ENCODE measurements at places on chromosomes 6 and 20.

DNA sequence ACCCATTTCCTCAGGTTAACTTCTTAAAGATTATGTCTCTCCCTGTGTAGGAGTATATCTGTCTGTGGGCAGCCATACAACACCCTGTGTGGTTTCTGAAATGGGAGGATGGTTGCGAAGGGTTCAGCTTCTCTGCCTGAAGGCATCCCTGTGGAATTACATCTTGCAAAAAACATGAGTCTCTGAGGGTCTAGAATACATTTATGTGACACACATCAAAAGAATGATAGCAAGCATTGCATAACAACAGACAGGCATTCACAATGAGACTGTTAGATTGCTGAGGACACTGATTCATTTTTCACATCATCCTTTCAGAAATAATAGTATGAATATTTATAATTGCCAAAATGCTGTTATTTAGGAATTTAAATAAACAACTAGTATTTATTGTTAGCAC is 670.9 kb downstream of the HTR1B start:
- DNase-seq = no peak

DNA sequence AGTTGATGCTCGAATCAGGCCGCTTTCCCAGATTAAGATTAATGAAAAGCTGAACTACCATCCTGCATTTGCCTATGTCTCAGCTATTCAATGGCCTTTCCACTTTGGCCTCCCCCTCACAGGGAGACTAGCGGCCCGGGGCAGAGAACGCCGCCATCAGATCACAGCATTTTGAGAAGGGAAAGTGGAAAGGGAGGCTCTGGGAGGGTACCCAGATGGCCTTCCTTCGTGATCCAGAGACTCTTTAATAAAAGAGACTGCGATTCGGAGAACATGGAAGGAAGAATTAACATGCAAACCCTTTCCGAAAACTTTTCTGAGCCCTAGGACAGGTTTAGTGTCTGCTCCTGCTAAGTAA is 533 bp downstream of the MRPS18A start:
- DNase-seq = no peak

- no peak for DNase-seq
Observed at GRCh38 chr6:79546186-79546585, 9.0 kb upstream of the LCA5 start.

DNA sequence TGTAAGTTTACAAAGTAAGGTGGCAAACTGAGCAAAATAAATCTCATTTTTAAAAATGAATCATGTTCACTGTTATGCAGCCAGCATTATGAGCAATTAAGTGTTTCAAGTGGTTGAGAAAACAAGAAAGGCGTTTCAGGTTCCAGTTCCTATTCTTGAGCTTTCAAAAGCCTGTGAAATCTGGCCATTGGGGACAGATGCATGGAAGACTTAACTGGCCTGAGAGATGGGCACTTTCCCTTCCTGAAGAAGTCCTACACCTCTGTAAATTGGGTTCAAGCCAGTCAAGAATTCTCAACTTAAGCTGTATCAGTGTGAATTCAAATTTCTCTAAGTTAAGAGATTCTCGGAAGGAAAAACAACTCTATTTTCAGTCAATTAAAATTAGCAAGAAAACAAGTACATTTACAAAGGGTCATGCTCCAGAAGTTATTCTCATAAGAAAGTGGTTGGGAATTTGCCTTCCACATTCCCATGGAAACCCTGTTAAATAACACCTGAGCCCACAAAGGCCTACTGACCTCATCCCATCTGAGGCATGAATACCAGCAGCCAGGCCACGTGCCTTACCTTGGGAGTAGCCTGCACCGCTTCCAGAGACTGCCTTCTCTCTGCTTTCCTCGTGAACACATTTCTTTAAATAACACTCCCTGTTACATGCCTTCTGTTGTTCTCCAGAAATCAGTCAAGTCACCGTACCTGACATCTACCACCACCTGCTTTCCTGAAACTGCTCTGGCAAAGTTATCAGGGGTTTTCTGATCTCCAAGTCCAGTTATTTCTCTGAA is 19.4 kb downstream of the MAP3K5 start:
- peak; percentile 15 for DNase-seq

- DNase-seq = no peak
Observed at GRCh38 chr6:15359335-15359862, 113.5 kb downstream of the JARID2 start.

DNA sequence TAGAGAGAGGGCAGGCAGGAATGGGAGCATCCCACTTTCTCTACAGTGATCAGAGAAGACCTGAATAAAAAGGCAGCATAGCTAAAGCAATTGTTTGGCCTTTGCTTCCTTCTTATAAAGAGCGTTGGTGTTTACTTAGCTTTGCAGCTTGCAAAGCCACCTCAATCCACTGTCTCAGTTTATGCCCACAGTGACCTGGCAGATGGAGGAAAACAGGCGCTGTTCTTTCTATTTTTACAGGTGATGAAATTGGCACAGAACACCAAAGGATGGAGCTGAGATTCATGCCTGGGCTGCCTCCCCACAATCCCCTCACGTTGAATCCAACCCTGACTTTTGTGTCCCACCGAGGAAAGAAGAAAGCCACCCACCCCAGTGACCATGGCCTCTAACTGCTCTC is 130.5 kb downstream of the TTLL2 start:
- no peak for DNase-seq

- peak; percentile 40 for DNase-seq
Observed at GRCh38 chr6:152642578-152643375, 5.6 kb upstream of the SYNE1 start.

- no peak for DNase-seq
Observed at GRCh38 chr6:105515054-105515453, 112.2 kb upstream of the PREP start.

DNA sequence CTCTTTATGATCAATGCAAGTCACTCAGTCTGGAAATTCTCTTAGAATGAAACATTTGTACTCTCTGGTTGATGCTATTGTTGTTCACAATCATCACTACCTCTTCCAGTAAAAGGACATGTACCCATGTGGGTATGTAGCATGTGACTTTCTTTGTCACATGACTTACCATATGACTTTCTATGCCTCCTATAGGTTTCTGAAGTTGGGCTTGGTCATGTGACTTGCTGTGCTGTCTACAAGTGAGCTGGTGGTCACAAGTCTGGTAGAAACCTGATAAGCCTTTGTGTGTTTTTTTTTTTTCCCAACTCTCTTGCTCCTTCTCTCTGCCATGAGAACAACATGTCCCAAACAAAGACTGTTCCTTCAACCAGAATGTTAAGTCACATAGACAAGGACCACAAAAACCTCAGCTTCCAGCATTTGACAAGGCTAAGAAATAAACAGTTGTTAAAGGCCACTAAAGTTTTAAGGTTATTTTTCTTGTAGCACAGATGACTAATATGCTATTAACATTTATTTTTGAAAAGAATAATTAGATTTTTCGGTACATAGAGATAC is 379.2 kb upstream of the SLC35B3 start:
- DNase-seq = no peak

GRCh38 chr6:139539852-139540251 is 165.4 kb upstream of the CITED2 start:
- DNase-seq = peak; percentile 65

GRCh38 chr20:52230409-52230808 is 38.8 kb upstream of the ZFP64 start:
- peak; percentile 10 for DNase-seq

DNA sequence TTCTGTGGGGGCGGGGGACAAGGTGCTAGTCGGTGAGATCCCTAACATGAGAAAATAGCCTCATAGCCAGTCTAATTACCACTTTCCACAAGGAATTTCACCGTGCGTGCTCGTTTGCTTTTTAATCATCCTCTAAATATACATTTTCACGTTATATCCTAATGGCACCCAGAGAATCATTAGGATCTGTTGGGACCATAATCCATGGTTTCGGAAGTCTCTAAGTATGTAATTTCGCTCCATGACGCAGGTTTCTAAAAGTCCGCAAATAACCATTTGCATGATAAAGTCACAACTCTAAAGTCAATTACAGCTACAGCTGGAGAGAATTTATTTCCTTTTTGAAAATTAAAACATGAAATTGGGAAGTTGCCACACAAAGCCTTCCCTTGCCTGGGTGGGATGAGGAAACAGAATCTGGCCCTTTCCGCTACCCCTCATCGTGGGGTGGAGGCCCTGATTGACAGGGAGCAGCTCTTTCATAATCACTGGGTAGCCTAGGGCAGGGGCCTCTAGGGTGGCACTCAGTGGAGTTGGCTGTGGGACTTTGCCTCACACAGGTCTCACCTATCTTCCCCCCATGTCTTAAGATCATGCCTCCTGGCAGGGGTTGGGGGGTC is 81.9 kb downstream of the LRFN2 start:
- DNase-seq = no peak

DNA sequence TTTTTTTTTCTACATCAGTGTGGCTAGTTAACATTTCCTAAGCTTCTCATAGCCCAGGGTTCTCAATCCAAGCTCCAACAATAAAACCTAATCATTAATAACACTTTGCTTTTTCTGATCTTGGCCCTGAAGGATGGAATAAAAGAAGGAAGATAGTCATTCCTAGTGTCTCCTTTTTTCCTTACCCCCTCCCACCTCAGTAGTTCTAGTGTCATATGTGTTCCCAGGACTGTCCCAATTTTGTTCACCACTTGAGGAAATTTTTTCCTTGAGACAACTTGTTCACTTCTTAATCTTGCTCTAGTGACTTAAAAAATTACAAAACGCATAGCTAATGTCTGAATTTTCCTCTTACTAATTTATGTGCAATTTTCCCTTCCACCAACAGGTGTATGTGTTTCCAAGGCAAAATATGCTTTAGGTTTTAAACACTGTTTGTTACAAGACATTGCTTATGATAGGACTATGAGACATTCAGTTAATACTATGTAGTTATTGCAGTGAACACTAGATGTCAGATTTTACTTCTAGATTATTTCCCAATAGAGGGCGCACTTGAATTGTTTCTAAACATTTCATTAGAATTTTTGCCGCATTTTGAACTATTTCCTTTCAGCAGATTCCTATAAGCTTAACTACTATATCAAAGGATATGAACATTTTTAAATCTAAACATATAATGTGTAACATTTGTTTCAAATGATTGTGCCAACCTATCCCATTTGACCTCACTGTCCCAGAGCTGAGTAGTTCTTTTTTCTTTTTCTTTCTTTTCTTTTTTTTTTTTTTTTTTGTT is 18.5 kb upstream of the C6orf141 start:
- peak; percentile 77 for DNase-seq

DNA sequence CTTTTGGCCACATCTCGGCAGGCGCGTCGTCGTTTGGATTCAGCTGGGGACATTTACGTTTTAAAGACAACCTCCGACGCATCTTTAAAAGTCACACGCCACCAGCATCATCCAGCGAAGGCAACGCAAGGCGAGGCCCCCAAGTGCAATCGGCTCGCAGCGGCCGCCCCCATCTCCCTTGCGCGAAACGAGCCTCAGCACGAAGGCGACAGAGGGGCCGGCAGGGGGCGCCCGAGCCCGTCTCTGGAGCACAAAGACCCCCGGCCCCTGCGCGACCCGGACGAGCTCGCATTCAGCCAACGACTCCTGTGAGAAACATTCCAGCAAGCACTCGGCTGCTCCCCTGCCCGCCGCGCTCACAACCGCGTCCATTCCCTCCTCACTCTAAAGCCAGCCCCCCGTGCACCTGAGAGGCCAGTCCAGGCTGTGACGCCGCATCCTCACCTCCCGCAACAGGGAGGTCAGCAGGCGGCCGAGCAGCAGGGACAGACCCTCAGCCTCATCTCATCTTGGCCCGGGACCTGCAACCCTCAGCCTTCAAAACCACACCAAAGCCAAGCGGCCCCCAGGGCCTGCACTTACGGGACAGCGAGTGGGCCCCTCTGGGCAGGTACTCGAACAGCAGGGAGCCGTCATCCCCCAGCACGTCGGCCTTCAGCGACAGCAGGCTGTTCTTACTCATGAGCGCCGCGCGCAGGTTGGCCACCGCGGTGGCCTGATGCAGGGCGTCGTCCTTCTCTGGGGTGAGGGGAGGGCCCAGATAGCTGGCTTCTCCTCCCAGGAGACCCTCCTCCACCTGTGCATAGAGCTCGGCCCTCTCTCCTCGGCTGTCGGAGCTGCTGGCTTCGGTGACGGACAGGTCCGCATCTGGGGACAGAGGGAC is 35.8 kb downstream of the SLC2A4RG start:
- peak; percentile 91 for DNase-seq

GRCh38 chr20:1377984-1378734 is 14.7 kb downstream of the FKBP1A start:
- no peak for DNase-seq

DNA sequence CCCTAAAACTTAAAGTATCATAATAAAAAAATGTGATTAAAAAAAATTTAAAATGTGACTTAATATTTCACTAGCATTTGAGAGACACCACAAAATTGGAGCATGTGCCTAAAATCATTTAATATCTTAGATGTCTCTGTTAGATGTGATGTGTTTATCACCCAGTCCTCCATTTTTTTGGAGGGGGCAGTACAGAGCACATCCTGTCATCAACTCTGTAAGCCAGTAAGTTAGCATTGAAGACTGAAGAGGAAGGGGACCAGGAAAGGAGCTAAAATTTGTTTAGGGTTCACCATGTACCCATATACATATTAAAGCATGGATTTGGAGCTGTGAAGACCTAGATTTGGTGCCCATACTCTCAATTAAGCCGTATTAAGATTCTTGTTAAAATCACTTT is 30.7 kb upstream of the ADIG start:
- no peak for DNase-seq

DNA sequence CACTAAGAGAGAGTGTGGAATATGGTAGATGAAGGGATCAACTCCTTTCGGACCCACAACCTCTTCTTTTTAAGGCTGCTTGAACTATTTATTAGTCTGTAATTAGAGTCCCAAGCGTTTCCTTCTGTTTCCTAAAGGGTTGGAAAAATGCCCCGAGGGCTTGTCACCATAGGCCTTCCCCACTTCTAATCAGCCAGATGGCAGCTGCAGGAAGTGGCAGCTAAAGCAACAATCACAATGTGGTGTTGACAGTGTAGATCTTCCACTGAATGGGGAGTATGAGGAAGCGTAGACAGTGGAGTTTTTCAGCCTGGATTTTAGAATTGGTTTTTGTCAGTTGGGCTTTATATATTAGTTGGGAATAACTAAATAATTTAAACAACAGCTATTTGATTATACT is 40.6 kb downstream of the SLC35D3 start:
- DNase-seq = peak; percentile 69

- DNase-seq = peak; percentile 2
Observed at GRCh38 chr6:117481926-117482239, 591 bp upstream of the DCBLD1 start.

DNA sequence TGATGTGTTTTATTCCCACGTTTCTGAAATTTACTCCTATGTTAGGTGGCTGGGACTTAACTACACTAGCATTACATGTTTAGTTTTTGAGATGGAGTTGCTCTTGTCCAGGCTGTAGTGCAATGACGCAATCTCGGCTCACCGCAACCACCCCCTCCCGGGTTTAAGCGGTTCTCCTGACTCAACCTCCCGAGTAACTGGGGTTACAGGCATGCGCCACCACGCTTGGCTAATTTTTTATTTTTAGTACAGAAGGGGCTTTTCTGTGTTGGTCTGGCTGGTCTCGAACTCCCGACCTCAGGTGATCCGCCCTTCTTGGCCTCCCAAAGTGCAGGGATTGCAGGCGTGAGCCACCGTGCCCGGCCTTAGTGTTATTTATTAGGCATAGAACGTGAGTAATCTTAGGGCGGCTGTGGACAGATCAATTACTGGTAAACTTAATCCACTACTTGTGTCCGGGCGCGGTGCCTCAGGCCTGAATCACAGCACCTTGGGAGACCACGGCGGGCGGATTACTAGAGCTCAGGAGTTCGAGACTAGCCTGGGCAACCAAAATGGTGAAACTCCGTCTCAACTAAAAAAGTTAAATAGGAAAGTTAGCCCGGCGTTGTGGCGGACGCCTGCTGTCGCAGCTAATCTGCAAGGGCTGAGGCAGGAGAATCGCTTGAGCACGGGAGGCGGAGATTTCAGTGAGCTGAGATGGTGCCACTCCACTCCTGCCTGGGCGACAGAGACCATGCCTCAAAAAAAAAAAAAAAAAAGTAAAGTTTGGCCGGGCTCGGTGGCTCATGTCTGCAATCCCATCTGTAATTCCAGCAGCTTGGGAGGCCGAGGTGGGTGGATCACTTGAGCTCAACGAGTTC is 123.7 kb upstream of the BTN3A2 start:
- peak; percentile 38 for DNase-seq

All from tongue (tissue), 3 donors.